ENCODE measurements at places on chromosomes 5 and 9.
A peak's percentile ranks its signal among the peaks of the same experiment; 100 is the strongest.

DNA sequence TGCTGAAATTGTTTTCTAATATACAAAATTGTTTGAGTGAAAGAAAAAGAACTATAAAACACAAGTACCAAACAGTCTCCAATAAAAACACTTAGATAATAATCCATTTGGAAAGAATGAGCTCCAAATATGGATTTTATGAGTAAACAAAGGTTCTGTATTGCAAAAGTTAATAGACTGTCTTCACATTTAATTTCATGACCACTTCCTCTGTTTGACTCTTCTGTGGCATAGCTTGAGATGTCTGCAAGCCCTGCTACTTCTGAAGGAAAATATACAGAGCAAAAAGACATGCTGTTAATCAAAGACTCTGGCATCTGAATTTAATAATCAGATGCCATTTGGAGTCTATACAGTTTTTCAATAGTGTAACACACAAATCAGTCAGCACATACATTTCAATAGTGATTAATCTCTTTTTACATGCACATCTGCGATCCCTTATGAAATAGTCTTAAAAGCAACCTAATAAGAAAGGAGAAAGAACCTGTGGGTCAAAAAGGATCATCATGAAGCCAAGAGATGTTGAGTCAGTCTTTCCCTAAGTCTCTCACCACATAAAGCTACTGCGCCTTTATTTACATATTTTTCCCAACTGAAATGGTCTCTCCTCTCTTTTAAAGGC, 165.4 kb upstream of the LHFPL2 start:
- no peak for DNase-seq

GRCh38 chr5:61332851-61333320, 828 bp downstream of the ZSWIM6 start:
- no peak for DNase-seq

DNA sequence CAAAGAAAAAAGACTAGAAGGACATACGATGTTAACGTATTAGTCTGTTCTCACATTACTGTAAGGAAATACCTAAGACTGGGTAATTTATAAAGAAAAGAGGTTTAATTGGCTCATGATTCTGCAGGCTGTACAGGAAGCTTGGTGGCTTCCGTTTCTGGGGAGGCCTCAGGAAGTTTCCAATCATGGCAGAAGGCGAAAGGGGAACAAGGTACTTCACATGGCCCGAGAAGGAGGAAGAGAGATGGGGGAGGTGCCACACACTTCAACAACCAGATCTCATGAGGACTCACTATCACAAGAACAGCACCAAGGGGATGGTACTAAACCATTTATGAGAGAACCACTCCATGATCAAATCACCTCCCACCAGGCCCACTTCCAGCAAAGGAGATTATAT, 110.1 kb downstream of the CARTPT start:
- no peak for DNase-seq

- no peak for DNase-seq
Observed at GRCh38 chr5:92041911-92042660, 659.0 kb upstream of the ARRDC3 start.

DNA sequence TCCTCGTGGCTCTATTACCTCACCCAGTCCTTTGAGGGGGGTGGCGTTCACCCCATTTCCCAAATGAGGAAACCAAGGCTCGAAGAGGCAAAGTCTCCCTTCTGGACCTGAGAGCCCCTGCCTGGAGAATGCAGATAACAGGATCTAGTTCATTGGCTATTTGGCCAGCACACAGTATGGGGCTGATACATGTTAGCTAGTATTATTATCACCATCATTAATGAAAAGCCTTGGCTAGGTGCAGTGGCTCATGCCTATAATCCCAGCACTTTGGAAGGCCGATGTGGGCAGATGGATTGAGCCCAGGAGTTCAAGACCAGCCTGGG, 4.3 kb downstream of the SH3GLB2 start:
- DNase-seq, result no peak

GRCh38 chr5:54753034-54753433, 232.4 kb downstream of the ESM1 start:
- peak; percentile 44 for DNase-seq

GRCh38 chr5:179793468-179794139, at the start of gene LTC4S:
LTC4S (plus strand) TSS chr5:179793986; CDS start chr5:179794081, 95 bp downstream.
- DNase-seq, result no peak

DNA sequence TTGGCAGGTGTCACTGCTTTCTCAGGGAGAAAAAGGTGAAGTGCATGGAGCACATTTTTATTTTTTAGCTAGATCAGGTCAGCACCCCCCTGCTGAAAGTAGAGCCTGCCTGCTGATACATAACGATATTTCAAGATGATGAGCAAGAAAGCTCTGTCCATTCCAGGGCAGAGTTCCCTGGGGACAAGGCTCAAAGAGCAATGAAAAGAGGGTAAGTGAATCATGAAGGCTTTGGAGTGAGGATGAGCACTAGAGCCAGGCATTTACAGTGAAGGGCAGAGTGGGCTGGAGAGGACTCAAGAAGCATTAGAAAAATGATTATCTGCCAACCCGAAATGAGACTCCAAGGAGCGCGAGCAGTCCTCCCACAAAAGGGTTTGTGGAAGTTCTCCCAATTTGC, 345.7 kb downstream of the TLE4 start:
- peak; percentile 63 for DNase-seq

Measured in stromal cell of bone marrow (primary cell).